ENCODE measurements at places on chromosomes 16 and 17. TPM values are rescaled to one million over a fixed set of nuclear protein-coding genes. Genes with fewer than 3 reads are reported as not detected.

The BRIP1 gene
- polyA plus RNA-seq, result 18.4 TPM

The KRTAP9-4 gene
- polyA plus RNA-seq, result not detected

The CMTM2 gene
- 0.75 TPM for polyA plus RNA-seq

The SULT1A2 gene
- polyA plus RNA-seq, result 2.2 TPM

The TLCD2 gene
- polyA plus RNA-seq, result 6.7 TPM

DNA sequence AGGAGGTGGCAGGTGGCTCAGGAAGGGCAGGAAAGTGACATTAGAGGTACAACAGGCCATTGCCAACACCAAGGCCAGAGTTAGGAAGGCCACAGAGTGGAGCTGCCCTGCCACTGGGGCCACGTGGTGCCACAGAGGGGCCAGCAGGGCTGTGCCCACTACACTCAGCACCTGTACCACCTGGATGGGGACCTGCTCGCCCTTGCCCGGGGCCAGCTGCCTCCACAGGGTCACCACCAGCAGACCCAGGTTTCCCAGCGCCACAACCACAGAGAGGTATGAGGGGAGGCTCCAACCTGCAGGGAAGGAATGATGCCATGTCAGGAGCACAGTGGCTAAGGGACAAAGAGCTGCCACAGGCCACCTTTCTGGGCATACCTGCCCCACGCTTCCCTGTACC is 1.2 kb downstream of the SLC52A1 start:
- DNase-seq, result no peak

- no peak for DNase-seq
Observed at GRCh38 chr16:47026947-47027346, 53.5 kb upstream of the DNAJA2 start.

DNA sequence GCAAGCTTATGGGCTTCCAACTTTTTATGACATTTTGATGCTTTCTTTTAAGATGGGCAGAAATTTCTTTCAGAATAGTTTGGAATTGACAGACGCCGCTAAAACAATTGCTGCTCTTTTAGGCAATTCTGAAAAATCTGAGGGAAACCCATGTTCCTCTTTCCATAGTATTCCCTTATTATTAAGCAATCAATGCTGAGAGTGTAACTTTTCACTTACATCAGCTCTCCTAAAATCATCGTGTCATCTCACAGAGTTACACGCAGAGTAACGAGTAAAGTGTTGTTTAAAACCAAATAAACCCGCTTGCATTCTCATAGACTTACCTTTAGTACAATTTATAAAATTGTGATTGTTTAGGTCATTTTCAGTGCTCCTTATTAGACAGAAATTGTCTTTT is 150.6 kb downstream of the MAF start:
- DNase-seq, result no peak

DNA sequence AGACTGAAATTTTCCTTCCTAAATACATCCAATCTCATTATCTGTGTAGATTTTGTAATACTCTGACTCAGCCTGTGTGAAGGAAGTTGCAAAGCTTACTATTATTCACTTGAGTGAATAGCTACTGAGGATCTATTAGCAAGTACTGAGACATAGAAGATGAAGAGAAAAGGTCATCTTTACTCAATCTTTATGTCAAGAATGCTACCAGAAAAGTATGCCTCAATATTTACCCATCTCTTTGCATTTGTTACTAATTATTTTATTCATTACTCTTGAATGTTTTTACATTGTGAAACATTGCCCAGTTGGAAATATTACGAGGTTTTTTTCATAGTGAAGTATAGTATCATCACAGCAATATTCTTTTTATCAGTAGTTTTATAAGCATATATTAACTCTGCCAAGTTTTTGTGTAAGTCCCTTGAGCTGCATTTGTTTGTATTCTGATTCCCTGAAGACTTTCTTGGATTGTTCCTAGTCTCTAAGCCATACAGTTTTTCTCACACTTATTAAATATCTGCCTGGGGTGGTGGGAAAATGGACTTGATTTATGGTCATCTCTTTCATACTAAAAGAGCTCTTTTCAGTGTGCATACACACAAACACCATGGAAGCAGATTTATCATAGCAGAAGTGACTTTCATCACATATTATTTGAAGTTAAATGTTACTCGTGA is 110.4 kb downstream of the MRTFB start:
- DNase-seq, result no peak

DNA sequence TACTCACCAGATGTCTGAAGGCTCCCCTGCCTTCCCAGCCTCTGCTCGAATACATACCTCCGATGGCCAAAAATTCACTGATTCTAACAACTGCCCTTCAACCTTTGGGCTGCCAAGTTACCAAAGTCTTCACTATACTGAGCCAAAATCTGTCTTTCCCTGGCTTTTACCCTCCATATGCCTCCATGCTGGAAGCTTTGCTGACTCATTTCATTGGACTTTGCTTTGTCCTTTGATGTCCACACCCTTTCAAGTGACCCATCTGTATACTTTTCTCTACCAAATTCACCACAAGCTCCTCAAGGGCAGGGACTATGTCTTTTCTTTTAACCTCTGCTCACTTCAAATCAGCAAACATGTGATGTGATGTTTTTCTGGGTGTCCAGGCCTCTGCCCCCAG is 21.0 kb upstream of the MTMR4 start:
- DNase-seq, result no peak

DNA sequence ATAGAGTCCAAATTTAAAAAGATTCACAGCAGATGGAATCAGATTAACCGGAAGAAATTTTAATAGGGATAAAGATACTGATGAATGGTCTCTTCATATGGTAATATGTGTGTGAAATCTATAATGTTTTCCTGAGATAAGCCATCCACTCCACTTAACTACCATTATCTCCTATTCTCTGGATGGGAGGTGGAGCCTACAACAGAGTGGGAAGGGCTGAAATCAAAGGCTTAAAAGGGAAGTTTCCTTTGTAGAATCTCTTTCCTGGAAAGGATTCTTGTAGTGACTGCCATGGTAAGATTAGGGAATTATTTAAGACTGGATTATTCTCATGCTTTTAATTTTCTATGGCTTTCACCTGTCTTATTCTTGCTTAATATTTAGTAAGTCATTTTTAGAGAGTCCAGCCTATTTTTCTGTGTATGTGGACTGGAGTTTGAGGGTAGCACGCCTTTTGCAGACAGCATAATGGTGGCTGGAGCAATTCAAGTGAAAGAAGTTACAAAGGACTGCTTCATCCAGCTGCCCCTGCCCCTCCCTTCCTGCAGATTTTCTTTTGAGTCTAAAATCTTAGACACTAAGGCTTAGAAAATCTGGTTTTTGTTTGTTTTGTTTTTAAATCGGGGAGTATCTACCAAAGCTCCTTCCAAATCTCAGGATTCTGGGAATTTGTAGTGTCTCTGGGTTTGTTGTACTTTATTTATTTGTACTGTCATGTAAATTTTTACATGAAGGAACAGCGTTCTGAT is 26.5 kb downstream of the KAT7 start:
- DNase-seq, result no peak

DNA sequence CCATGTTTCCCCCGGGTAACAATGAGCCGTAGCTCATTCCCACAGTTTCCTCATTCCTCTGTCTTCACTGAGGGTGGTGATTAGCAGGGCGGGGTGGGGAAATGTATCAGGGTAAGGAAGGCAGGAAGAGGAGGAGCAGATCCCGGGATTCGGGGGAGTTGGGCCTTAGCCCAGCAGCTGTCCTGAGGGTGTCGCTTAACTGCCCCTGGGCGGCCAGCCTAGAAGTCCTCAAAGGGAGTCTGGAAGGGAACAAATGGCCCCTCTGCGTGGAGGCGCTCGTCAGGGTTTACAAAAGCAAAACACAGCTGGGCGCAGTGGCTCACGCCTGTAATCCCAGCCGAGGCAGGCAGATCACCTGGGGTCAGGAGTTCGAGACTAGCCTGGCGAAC is 14.3 kb downstream of the MLYCD start:
- DNase-seq, result no peak

GRCh38 chr17:31144428-31144827 is 49.7 kb downstream of the NF1 start:
- DNase-seq, result no peak

- DNase-seq, result no peak
Observed at GRCh38 chr17:8142158-8142886, 9.9 kb downstream of the PER1 start.

- DNase-seq, result no peak
Observed at GRCh38 chr17:57365420-57365819, 109.1 kb downstream of the MSI2 start.

- DNase-seq, result no peak
Observed at GRCh38 chr16:3295209-3295608, 10.0 kb downstream of the TIGD7 start.

Data from left kidney (tissue), 8 donors.